Activated CD8-positive, alpha-beta memory T cell treated with anti-CD3 and anti-CD28 coated beads for 1 hour (primary cell): ENCODE measurements at places on chromosomes 7 and 10.

DNA sequence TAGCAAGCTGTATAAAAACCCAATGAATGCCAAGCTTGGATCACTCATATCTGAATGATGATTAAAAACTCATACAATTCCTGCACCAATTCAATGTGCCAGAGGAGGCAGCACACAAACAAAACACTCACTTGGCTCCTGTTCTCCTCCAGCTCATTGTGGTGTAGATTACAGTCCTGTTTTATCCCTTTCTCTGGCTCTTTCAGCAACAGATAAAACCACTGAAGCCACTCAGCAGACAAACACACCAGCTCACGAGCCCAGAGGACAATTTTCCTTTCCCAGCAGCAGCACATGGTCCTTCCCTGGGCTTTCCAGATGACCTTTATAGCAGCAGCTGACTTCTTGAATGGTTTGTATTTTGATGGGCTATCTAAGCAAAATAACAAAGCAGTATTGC, 107.3 kb upstream of the STARD3NL start:
- no peak for DNase-seq

DNA sequence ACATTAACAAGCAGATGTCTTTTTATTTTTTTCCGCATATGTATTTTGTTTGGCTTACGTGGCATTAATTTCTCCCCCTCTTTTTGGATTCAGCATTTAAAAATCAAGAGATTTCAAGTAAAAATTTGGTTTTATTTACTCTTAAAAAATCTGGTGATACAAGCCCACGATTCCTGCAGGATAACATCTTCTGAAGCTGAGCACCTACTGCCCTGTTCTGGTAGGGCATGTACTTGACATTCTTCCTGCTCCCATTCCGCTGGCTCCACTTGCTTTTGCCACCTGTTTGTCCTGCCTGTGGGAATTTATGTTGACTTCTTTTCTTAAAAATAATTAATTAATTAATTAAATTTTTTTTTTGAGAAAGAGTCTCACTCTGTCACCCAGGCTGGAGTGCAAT, 105.2 kb upstream of the SLC25A13 start:
- DNase-seq, result no peak

GRCh38 chr10:93028883-93029282, 31.7 kb upstream of the CYP26C1 start:
- DNase-seq, result no peak

GRCh38 chr10:26508016-26508415, 69.9 kb downstream of the APBB1IP start:
- no peak for DNase-seq

- no peak for DNase-seq
Observed at GRCh38 chr7:4845740-4846142, 16.1 kb downstream of the PAPOLB start.

DNA sequence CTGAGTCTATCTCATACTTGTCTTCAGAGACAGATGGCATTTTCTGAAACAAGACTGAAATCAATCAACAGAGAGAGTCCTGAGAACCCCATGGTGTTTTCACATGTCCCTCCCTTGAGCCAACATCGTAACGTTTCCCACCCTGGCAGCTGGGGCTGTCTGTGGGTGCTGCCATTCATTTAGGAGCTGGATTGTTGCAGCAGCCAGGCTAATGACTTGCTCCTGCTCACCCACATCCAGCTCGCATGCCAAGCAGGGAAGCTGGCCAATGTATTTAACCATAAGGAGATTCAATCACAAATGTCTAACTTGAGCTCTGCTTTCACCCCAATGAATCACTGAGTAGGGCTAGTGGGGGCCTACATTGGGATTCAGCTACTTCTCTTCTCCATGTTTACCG, 146.1 kb downstream of the ADRA2A start:
- DNase-seq, result no peak

DNA sequence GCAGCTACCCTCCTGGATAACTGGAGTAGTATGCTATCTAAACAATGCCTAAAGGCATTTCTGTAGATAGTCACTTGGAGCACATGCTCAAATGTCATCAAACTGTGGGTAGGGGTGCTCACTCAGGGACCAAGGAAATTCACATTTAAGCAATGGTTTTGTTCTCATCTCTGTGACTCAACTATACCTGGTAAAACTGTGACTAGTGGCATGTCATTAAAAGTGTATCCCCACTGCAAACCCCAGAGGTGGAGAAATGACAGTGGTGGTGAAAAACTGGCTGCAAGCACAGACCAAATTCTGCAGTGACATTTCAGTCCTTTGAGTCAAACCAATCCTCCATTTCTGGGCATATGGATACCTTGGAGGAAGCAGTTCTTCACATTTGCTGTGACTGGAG, 134.2 kb upstream of the EFCAB10 start:
- DNase-seq, result no peak

DNA sequence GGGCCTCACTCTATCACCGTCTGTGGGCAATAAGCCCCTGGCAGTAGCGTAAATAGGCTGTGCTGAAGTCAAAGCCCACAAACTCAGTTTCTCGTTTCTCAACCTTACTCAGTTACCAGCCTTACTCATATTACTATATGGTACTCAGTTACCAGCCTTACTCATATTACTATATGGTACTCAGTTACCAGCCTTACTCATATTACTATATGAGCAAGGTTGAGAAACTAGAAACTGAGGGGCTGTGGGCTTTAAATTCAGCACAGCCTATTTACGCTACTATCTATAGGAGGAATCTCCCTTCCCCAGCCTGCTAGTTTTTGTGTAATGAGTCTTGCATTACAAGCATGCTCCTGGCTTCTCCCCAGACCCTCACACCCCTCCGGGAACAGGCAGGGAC, 35.4 kb downstream of the CCDC3 start:
- DNase-seq, result no peak

DNA sequence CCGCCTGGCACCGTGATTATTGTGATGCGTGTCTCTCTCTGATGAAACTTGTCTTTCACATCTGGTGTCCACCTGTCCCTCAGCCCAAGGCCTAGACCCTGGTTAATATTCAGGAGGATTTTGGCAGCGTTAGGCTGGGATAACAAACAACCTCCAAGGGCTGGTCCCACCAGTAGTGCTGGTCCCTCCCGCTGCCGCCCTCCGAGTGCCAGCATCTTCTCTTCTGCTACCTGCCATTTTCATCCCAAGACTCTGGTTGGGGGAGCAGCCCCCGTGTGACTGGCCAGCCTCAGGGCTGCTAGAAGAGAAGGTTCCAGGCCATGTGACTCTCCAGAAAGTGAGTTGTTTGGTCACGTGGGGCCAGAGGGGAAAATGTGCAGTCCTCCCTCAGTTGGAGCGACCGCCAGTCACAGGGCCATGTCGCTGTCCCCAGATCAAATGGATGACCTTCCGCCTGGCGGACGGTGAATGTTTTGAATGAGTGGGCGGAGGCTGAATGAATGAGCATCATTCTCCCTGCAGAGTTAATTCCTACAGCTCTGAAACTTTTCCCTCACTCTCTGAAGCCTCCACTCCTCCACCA, 479.9 kb upstream of the FOXK1 start:
- DNase-seq, result no peak

DNA sequence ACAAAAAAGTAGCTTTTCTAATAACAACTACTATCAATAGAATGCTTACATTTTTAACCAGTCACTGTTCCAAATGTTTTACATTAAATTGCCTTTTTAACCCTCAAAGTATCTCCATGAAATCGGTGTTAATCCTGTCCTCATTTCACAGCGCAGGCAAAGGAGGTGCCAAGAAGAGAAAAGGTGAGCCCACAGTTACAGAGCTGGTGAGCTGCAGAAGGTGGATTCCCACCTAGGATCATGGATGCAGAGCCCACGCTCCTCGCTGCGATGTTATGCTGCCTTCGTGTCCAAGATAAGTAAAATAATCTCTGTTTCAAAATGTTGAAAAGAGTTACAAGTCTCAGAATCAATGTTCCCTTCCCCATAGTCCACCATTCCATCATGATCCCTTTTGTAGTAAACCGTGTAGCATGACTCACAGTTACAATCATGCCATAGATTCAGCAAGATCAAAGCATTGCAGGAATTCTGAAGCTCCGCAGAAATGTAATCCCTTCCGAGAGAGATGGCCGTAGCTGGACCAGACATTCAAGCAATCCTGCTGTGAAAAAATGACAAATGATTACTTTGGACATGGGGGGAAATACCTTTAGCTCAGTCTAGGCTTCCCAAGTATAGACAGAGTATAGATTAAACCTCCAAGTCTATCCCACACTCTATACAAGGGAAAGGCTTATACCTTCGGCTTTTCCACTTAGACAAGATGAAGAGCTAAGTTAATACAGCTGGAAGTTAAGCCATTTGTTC, 394.7 kb upstream of the AKR1E2 start:
- DNase-seq, result no peak

DNA sequence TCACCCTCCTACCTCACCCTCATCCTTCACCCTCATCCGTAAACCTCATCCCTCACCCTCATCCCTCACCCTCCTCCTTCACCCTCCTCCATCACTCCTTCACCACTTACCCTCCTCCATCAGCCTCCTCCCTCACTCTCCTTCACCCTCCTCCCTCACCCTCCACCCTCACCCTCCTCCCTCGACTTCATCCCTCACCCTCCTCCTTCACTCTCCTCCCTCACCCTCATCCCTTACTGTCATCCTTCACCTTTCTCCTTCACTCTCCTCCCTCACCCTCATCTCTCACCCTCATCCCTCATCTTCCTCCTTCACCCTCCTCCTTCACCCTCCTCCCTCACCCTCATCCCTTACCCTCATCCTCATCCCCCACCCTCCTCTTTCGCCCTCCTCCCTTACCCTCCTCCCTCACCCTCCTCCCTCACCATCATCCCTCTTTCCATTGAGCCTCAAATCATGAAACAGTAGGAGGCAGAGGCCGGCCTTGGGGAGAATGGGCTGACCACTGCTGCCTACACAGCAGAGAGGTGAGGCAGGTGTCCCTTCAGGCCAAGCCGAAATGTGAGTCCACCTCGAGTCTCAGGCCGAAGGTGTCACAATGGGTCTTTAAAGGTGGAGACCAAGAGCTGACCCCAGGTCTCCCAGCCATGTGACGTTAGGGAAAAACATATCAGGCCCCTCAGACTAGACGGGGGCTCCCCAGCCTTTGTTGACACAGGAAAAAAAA, 53.0 kb downstream of the PDGFA start:
- no peak for DNase-seq

DNA sequence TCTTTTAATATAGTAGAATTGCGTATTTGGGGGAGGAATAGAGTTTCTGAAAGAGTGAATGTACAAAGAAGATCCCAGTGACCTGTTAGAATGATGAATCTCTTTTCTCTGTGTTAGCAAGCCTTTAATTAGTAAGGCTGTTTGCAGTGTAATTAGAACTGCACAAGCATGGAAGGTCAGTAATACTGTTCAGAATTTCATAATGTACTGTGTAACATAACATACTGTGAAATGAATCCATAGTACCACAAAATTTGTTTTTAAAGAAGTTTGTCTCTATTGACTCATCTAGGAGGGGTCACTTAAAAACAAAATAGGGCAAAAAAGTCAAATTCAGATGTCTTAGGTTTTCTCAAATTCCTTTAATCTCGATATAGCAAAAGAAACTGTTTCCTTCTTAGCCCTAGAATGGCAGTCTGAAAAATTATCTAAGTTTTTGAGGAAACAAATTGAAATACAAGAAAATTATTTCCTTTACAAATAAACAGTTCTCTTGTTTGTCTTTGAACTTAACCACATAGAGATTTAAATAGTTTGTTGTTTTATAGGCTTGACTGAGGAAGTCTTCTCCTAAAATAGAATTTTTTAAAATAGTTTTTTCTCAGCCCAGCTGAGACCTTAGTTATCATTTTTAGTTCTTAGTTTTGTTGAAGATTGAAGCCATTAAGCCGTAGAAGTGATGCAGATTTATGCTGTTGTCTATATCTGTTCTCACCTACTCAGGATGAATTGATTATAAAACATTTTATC, 12.5 kb downstream of the ADK start:
- no peak for DNase-seq
